CD8-positive, alpha-beta memory T cell (primary cell): ENCODE measurements at places on chromosomes 12 and 14. TPM values are rescaled to one million over a fixed set of nuclear protein-coding genes. Genes with fewer than 3 reads are reported as not detected.

DNA sequence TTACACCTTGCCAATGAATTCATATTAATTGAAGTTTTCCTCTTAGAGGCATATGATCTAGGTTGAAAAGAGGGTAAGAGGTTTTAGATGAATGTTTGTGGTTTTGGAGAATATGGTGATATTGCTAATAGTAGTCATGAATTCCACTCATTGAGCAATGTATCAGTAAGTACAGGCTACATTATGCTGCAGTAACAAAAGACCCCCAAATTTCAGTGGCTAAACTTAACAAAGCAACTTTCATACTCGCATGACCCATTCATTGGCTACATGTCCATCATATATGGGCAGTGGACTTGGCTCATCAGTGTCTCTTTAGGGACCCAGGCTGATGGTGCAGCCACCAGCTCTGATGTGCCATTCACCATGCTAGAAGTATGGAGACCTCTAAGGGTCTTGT lies 196.6 kb upstream of the MYL2 start:
- DNase-seq = no peak

DNA sequence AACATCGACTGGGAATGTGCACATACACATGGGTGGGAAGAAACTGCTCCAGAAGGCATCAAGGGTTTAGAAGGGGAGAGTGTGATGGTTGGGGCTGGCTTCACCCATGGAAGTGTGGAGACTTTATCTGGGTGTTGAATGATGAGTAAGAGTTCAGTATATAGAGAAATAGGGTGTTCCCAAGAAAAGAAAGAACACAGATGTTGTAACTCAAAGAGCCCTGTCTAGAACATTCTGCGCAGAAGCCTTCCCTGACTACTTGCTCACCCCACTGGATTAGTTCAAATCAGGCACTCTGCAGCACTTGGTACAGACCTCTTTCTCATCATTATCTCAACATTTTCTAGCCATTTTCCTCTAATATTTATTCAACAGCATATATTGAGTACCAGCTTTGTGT lies 491.7 kb downstream of the SNAPC1 start:
- no peak for DNase-seq

GRCh38 chr14:45194964-45195363 lies 58.0 kb downstream of the MIS18BP1 start:
- DNase-seq = no peak

GRCh38 chr14:61148742-61149350 lies 132.3 kb downstream of the TMEM30B start:
- no peak for DNase-seq

DNA sequence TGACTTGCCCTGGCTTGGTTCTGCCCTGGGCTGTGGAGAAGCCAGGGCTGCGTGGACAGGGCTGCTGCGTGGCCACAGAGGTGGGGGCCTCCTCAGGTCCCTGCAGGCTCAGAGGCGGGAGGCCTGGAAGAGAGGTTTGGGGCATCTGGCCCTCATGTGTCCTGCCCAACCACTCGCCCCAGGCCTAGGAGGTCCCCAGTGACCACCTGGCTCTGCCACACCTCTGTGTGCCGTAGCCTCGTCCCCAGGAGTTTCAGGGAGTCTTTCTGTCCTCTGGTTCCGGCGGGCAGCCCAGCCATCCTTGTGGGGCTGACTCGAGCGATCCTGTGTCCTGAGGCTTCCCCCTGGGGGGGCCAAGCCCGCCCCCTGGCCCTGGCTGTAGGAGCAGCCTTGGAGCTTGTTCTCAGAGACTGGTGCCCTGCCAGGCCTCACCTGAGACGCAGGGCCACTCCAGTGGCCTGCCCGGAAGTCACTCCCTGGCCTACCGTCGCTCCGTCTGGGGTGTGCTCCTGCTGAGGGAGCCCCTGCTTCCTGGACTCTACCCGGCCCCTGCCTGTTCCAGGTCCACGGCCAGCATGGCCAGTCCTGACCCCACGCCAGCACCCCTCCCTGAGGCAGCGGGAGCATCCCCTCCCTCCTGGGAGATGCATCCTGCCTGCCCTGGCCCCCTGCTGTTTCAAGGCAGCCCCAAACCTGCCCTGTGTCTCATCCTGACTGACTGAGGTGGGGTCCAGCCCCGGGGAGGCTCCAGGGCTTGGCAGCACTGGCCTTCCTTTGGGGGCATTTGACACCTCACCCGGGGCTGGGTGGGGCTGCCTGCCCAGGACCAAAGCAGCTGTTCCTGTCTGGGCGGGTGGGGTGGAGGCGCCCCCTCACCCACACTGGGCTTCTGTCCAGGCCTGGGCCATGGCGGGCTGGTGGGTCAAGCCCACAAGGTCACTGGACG lies 13.9 kb downstream of the ASPG start:
- DNase-seq = no peak

DNA sequence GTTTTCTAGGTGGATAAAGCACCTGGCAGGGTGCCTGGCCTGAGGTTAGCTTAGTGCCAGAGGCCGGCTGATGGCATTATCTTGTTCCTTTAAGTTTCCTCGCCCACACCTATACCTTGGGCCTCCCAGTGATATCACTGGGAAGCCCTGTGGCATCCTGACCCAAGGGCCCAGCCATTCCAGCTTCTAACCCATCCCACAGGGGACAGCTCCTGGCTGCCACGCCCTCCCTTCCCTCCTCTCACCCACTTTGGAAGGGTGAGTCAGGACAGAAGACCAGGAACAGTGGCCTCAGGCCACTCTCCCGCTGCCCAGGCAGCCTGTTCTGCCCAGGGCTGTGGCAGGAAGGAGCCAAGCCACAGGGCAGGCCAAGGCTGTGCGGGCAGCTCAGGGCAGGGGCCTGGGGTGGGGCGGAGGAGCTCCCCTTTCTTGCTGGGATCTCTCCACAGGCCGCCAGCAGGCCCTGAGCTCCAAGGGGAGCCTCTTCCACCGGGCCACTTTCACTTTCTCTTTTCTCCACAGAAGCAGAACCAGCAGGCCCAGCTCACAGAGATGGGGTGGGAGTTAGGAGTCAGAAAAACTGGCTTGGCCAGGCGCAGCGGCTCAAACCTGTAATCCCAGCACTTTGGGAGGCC lies 75.1 kb downstream of the IRF2BPL start:
- DNase-seq = peak; percentile 61

DNA sequence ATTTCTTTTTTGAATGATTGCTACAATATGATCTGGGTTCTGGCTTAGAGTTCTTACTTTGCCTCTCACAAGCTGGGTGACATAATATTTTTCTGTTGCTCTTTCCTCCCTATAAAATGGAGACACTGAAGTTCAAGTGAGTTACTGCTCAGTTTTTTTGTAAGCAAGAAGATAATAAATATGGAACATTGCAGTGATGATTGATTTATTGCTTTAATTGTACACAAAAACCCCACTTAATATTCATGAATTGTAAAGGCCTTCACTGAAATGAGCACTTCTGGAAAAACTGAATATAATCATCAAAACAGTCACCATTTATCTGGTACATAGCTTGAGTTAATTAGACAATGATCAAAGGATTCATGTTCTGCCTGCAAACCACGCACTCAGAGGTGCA lies 71.8 kb upstream of the NAP1L1 start:
- DNase-seq = no peak

DNA sequence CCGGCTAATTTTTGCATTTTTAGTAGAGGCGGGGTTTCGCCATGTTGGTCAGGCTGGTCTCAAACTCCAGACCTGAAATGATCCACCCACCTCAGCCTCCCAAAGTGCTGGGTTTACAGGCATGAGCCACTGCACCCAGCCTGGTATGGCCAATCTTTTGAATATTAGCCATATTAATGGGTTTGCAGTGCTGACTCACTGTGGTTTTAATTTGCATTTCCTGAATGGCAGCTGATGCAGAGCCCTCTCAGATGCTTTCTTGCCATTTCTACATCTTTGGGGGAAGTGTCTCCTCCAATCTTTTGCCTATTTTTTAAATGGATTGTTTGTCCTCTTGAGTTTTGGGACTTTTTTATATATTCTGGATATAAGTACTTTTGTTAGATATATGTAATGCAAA lies 55.5 kb upstream of the NPAS3 start:
- DNase-seq = no peak

DNA sequence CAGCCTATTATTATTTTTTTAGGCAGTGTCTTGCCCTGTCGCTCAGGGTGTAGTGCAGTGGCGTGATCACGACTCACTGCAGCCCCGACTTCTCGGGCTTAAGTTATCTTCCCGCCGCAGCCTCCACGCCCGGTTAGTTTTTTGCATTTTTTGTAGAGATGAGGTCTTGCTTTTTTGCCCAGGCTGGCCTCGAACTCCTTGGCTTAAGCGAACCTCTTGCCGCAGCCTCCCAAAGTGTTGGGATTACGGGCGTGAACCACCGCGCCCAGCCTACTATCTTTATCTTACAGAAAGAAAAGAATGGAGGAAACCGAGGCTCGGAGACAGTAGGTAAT lies 507 bp upstream of the PTPN11 start:
- no peak for DNase-seq

DNA sequence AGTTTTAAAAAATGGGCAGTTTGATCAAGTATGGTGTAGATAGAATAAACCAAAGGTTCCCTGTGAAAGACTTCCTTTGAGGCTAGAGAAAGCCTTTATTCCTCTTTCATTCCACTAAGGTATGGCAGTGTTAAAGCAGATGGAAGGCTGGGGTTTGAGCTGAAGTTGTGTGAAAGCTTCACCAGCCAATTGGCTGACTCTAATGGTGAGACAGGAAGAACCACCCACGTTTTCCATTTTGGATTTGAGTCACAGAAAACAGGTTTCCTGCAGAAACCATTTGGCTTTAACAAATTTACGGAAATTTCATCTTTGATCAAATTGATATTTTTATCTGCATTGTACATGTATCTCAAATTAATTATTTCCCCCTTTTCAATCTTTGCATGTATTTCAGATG lies 455.0 kb downstream of the PCNX1 start:
- no peak for DNase-seq

GRCh38 chr14:68814238-68814538 lies 21.3 kb upstream of the ZFP36L1 start:
- DNase-seq = no peak

- DNase-seq = no peak
Observed at GRCh38 chr14:42228611-42229010, 621.9 kb downstream of the LRFN5 start.

GRCh38 chr12:40198601-40199000 lies 26.2 kb upstream of the LRRK2 start:
- DNase-seq = no peak

Gene SSTR1
- not detected for polyA plus RNA-seq

Gene SERPINA10
- not detected for polyA plus RNA-seq

Gene PCED1B
- polyA plus RNA-seq = 73.3 TPM

Gene LRTM2
- polyA plus RNA-seq = not detected

Gene SRRM4
- polyA plus RNA-seq = not detected

Gene GLT1D1
- polyA plus RNA-seq = 0.24 TPM
